ENCODE measurements at places on chromosomes 13 and 19.

- DNase-seq: no peak
These were observed 57.3 kb downstream of the KLF2 start for GRCh38 chr19:16381756-16382401.

GRCh38 chr19:12064590-12065538, at the start of gene ZNF844:
TSS of gene ZNF844 (plus strand) at chr19:12064731. CDS start at chr19:12064874, 143 bp downstream.
- peak; percentile 97 for DNase-seq

DNA sequence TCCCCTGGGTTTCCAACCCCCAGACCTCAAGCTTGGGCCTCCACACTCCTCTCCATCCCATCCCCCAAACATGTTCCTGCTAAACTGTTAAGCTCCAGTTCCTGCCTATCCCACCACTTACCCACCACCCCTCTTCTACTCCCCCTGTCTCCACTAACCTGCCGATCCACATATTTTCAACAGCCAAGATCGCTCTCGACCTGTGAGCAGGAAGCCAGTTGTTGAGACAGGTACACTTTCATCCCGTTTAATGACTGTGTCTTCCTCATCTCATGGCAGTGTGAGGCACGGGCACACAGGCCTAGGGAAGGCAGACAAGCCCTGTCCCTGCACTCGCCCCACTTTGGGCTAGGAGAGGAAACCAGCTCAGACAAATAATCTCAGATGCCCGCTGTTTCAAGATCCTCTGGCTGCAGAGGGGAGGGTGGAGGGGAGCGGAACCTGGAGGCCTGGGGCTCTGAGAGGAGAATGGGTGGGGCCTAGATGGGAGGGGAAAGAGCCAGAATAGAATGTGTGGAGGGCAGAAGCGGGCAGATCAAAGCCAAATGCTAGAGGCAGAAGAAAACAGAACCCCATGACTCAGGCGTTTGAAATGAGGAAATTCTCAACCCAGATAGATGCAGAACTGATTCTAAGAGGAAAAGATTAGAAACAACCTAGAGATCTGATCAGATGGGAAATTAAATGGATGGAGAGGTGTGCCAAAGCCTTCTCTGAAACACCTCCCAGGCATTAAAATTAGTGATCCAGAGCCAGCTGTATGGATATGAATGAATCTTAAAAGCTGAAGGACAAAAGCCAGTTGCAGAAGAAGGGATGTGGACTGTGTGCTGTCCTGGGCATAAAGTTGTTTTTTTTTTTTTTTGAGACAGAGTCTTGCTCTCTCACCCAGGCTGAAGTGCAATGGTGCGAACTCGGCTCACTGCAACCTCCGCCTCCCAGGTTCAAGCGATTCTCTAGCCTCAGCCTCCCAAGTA, 16.9 kb upstream of the CYP2S1 start:
- peak; percentile 85 for DNase-seq

DNA sequence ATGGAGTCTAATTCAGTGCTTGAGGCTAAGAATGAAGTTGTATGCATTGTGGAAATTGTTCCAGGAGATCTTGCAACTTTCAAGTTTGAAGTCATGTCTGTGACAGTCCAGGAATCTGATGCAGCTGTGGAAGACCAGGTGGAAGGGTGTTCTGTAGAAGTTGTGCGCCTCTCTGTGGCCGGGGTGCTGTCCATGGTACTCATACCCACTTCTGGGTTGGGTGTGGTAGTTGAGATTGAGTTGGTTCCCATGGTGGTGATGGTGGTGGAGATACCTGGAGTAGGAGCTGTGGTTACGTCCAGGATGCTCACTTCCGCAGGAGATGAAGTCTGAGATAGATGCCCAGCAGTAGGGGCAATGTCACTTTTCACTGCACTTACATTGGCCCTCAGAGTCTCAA, 44.3 kb downstream of the MUC16 start:
- no peak for DNase-seq

DNA sequence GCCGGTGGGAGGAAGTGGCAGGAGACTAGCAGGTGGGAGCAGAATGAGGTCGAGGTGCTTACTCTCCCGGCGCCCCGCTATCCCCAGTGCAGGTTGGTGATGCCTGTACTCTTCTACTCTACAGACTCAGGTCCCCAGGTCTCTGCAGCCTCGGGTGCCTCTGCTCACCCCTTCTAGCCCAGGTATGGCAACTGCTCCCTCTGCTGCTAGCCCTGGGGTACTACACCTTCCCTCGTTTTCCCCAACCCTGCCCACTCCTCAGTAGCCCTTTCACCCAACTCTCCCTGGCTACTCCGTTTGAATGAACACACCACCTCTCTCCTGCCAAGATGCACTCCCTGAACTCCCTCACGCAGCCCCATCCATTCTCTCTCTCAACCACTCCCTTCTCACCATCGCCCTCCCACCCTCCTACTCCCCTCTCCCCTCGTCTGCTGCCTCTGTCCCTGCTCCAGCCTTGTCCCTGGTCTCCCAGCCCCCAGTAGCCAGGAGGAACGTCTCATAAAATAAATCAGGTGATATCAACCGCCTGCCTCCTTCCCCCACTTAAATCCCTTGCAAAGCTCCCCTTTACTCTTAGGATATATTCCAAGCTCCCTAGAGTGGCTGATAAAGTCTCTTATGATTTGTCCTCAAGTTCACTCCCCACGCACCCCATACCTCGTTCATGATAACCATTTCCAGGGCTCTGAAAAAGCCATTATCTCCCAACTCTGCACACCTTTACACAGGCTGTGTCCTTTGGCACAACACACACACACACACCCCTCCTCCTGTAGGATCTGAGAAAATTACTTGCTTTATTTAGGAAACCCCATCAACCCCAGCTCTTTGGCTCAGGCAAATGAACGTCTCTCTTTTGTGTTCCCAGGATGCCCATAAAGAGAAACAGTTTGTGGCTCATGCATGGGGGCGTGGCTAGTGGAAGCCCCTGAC, 8.2 kb upstream of the MEIS3 start:
- DNase-seq: no peak

DNA sequence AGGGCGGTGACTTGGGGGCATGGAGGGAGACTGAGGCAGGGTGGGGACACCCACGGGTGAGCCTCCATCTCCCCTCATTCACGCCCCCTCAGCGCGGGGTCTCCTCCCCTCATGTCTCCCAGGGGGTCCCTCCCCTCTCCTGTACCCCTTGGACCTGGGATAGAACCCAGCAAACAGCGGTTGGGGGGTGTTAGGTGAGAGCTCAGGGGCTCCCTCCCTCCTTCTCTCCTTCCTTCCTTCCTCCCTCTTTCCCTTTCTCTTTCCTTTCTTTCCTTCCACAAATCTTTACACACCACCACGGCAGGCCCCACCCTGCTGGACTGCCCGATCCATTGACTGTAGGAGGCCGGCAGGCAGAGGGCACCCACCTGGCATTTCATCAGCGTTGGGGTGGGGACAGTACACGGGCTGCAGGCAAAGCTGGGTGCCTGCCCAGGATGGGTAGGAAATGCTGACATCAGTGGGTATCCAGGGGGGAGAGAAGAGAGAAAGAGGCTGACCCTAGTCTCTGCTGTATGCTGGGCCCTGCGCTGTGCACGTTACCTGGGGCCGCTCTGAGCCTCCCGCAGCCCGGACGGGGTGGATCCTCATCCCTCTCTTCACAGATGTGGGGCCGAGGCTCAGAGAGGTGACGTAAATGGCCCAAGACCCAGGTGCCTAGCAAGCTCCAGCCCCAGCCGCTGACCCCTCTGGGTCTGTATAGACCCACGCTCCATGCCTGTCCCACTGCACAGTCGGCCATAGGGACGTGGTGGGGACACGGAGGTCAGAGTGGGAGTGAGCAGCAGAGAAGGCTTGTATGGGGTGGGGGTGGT, 3.5 kb downstream of the SSC5D start:
- no peak for DNase-seq

- no peak for DNase-seq
These were observed 1.7 kb downstream of the MADCAM1 start for GRCh38 chr19:497869-498510.

GRCh38 chr13:79271616-79272015, 134.4 kb downstream of the RBM26 start:
- no peak for DNase-seq

GRCh38 chr19:2376784-2377519, 16.9 kb downstream of the TMPRSS9 start:
- no peak for DNase-seq

DNA sequence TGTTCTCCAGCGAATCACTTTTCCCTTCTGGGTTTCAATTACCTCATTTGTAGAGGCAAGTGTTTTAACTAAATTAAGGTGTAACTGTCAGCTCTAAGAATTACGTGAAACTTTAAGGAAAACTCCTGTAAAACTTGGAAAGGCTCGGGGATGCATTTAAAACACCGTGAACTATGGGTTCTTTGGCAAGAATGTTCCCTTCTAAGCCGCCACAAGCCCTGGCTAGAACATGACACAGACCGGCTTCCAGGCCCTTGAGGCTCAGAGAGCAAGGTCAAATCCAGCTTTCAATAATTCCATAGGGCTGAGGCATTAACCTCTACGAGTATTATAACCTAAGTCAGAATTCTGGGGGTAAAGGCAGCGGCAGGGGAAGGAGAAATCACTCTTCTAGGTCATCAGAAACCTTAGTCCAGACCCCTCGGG, 685 bp downstream of the VWA8 start:
- DNase-seq: peak; percentile 12

GRCh38 chr13:21150013-21150412, 26.3 kb downstream of the SKA3 start:
- no peak for DNase-seq

DNA sequence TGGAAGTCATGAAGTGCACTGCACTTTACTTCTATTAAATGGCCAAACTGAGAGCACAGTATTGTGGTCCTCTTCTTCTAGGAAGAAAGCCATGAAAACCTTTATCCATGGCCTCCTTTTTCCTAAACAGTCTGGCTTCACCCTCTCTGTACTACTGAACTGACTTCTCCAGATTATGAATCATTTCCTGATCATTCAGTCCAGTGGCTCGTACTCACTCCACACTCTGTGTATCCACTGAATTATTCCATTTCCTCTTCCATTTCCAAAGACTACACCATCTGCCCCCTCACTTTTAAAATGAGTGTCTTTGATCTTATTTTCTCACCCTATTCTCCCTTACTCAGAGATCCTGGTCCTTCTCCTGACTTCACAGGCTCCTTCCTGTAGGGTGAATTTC, 29.7 kb upstream of the FREM2 start:
- no peak for DNase-seq

DNA sequence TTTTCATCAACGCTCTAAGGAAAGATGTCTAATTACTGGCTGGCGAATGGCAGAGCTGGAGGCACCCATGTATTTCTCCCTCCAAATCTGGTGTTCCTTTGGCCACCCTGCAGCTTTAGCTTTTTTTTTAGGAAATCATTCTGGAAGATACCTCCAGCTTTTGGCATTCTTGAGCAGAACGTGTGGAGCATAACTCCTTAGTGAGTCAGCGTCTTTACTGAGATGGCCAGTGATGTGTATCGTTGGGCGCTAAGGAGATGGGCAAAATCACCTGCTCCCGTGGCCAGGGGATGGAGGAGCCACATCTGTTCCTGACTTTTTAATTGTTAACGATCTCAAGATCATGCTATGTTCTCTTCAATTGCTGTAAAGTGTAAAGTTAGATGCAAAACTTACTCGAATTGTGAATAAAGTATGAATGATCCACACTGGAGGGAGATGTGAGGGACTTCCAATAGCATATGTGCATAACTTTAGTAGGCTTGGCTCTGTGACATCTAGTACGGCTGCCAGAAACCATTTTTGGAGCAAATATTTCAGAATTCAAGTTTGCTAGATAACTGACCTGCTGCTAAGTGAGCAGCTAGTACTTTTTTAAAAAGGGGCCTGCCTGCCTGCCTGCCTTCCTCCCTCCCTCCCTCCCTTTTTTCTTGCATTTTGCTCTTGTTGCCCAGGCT, 24.4 kb upstream of the C1QTNF9 start:
- no peak for DNase-seq

GRCh38 chr19:33125929-33126388, 6.0 kb upstream of the WDR88 start:
- no peak for DNase-seq

- DNase-seq: no peak
These were observed 3.1 kb downstream of the C19orf25 start for GRCh38 chr19:1475751-1476437.

GRCh38 chr19:54173951-54174834, 1.2 kb upstream of the TMC4 start:
- no peak for DNase-seq

DNA sequence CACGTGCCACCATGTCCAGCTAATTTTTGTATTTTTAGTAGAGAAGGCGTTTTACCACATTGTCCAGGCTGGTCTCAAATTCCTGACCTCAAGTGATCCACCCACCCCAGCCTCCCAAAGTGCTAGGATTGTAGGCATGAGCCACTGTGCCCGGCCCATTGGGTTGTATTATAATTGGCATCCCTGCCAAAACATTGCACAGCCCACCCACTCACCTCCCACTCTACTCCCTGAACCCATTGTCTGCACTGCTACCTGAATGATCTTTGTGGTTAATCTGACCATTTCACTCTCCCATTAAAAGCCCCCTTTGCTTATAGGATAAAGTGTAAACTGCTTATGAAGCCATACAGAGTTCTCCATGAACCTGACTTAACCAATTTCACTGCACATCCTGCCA, 26.3 kb upstream of the KCTD12 start:
- DNase-seq: no peak

- no peak for DNase-seq
These were observed 7.8 kb upstream of the LYPD5 start for GRCh38 chr19:43809762-43810696.

DNA sequence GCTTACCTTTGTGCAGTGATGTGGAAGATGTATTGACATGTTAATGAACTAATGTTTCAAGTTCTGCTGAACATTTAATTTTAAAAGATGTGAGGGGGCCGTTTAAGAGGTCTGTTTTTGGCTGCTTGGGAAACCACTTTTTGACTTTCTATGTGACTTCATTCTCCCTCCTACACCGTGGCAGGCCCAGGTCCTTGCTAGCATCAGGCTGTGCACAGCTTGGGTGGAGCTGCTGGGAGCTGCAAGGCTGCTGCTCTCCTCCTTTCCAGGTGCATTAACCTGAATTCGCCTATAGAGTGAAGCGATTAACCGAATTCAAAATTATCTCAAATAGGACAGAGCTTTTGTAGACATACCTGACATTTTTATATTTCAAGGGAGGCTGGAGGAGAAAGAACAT, 249.1 kb downstream of the FGF14 start:
- no peak for DNase-seq

DNA sequence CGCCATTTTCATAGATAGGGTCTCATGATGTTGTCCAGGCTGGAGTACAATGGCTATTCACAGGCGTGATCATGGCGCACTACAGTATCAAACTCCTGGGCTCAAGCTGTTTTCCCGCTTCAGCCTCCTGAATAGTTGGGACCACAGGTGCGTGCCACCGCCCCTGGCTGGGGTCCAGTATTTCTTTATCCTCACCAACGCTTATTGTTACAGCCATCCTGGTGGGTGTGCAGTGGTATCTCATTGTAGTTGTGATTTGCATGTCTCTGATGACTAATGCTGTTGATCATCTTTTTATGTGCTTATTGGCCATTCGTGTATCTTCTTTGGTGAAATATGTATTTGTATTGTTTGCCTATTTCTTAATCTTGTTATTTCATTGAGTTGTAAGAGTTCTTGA, 49.0 kb downstream of the SIPA1L3 start:
- DNase-seq: no peak

DNA sequence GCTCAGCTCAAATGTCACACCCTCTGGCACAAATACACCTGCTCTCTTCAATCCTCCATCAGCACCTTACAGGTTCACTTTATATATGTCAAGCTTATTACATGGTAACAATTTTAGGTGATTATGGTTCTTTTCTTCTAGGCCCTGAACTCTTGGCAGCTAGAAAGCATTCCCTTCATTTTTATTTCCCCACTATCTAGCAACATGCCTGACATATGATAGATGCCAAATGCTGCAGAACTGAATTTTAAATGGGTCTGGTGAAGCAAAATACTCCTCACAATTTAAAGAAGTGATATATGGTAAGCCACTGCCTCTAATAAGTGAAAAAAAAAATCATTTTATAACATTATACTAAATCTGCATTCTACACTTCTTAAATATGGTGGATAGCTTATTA, 95.2 kb downstream of the USP12 start:
- DNase-seq: no peak
